Adrenal gland (tissue), 19 donors: ENCODE measurements at places on chromosomes 11 and 22. TPM values are rescaled to one million over a fixed set of nuclear protein-coding genes. Genes with fewer than 3 reads are reported as not detected.

The RASSF10 gene
- not detected for polyA plus RNA-seq

The GUCY1A2 gene
- 1.3 TPM for polyA plus RNA-seq

The OR4S1 gene
- polyA plus RNA-seq, result not detected

The OR6T1 gene
- not detected for polyA plus RNA-seq

The KCTD14 gene
- 19.6 TPM for polyA plus RNA-seq

The LDHAL6A gene
- not detected for polyA plus RNA-seq

The TRIM48 gene
- polyA plus RNA-seq, result not detected

The OR51I1 gene
- not detected for polyA plus RNA-seq

The SPON1 gene
- 27.2 TPM for polyA plus RNA-seq

The FIBIN gene
- polyA plus RNA-seq, result 11.1 TPM

The KCNE3 gene
- polyA plus RNA-seq, result 1.6 TPM

The TTC28 gene
- polyA plus RNA-seq, result 3.4 TPM

The GTSE1 gene
- polyA plus RNA-seq, result 1.0 TPM
